ENCODE measurements at places on chromosomes 1 and 21.
A peak's percentile ranks its signal among the peaks of the same experiment; 100 is the strongest.

DNA sequence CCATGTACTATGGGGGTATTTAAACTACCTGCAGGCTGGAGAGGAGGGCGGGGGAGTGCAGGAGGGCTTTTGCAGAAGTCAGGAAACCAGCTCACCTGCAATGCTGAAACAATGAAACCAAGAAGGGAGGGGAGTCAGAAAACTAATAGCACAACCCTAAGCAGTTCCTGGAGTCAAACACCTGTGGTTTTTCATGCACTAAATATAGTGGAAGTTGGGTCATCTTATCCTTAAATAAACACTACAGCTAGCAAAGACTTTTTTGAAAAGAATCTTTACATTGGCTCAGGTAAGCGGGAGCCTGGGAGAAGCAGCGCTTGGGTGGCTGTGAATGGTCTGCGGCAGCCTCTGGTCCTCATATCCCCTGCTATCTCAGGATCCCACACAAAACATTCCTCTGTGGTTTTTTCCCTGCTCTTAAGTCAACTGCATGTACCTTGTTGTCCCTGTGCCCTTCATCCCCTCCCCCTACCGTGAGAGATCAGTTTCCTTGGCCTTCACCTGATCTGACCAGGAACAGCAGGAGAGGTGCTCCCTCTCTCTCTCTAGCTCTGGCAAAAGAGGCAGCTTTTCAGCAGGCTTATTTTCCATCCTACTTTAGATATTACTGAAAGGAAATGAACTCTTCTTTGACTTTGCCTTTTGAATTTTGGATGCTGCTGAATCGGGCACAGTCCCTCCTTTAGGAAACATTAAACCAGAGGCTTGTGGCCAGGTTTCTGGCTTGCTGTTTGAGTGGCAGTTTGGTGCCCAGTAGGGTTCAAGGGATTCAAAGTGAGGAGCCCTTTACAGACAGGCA lies 26.6 kb downstream of the TENT5C start:
- DNase-seq: no peak

DNA sequence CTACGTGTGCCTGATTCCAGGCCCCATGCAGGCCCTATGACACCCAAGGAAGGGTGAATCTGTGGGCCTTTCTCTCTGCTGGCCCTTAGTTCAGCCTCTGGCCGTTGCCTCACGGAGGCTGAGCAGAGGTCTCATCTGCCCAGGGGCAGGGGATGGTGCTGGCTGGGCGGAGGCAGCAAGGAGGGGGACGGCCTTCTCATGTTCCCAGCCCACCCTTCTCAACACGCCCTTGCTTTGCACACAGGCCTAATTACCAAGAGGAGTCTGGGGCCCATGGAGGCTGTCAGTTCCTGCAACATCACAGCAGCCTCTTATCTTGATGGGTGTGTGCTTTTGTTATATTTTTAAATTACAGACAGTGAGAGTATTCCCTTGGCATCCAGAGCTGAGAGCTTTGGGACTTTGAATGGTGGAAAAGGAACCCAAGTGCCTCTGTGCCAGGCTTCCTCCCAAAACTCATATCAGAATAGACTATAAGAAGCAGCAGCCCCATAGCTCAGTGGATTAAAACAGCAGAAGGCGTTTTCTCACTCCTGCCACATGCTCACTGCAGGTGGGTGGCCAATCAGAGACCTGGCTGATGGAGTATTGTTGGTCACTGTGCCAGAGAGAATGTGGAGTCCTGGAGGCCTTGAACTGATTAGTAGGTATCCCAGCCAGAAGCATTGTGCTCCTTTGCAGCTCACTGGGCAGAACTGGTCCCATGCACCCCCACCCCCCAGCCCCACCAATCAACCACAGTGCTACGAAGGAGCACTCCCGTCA lies 164.9 kb downstream of the CAMTA1 start:
- DNase-seq: no peak

- DNase-seq: no peak
Measured at GRCh38 chr1:151978922-151979321, 14.7 kb downstream of the S100A10 start.

- DNase-seq: no peak
Measured at GRCh38 chr1:60044881-60045280, 28.7 kb downstream of the C1orf87 start.

- no peak for DNase-seq
Measured at GRCh38 chr1:180909005-180909414, 3.7 kb upstream of the KIAA1614 start.

DNA sequence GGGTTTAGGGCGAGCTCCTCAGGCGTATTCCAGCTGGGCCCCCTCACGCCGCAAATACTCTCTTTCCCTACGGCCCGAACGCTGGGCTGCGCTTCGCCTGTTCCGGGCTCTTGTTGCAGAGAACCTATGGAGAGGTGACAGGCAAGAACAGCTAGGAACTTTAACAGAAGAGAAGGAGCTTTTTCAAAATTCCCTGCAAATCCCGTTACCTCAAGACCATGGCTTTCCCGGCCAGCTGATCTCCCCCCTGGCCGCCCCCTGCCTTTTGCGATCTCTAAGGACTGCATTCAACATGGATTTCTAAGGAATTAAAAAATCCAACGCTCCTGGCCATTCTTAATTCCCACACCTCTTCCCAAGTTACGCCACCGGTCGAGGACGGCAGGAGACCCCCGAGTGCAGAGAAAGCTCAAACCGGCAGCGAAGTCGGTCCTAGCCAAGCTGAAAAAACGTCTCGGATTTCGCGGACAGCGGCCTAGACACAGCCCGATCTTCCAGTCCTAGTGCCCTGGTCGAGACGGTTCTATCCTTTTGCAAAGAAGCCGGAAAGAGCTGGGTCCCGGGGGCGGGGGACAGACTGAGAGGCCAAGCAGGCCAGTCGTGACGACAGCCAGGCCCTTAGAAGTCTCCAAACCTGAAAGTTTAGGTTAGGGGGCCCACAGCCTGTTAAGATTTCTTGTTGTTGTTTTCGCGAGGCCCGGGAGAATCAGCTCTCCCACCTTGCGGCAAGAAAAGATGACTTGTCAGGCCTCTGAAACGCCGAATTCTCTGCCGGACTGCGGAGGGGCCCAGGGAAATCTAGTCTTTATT lies 1.1 kb upstream of the TBX15 start:
- peak; percentile 73 for DNase-seq

- no peak for DNase-seq
Measured at GRCh38 chr1:237873487-237874211, 17.1 kb downstream of the ZP4 start.

- DNase-seq: no peak
Measured at GRCh38 chr1:27979151-27979858, 19.5 kb downstream of the XKR8 start.

DNA sequence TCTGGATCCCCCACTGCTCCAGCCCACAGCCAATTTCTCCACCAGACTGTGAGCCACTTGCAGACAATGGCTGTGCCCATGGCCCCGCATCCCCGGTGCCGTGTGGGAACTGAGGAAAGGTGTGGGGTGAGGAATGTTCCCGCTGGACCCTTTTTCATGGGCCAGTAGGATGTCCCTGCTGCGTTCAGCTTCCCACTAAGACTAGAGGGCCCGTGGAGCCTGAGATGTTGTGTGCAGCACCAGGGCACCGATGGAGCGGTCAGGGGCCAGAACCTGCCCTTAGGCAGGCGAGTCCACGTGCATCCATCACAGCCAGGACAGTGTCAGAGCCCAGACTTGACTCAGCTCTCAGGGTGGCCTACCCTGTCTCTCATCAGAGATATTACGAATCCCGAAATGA lies 105.7 kb upstream of the COL6A1 start:
- DNase-seq: no peak

DNA sequence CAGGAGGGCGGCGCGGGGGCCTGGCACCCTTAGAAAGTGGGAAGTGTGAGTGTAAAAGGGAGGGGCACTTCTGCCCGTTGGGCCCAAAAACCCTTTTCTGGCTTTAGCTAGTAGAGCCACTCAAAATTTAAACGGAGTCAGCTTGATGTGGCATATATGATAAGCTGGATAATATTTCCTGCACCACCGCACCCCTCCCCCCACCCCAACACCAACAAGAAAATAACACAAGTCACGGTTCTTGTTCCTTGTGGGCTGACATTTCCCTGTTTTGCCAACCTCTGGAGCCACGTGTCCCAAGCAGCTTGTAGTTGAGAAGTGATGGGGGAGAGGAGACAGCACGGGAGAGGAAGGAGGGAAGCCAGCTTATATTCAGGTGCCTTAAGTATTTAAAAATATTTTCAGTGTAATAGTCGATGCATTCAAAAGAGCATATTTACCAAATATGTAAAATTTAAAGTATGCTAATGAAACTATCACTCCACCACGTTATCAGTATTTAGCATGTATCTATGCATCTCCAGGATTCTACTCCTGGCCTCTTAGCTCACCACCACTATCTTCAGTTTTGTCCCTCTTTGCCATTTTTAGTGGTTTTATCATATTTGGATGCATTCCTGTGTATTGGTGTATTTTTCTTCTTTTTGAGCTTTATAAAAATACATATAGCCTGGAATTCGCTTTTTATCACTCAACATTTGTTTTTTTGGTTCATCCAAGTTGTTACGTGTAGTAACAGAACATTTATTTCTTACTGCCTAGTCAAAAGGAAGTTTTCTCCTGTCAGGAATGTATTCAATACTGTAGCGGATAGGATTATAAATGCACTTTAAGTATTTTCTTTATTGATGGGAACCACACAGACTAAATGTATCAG lies 773 bp upstream of the DDX59 start:
- DNase-seq: no peak

- no peak for DNase-seq
Measured at GRCh38 chr1:194809215-194809614, 1622.8 kb upstream of the B3GALT2 start.

GRCh38 chr1:61790837-61791236 lies 48.6 kb downstream of the PATJ start:
- DNase-seq: no peak

- no peak for DNase-seq
Measured at GRCh38 chr1:213186168-213186567, 135.1 kb downstream of the RPS6KC1 start.

- DNase-seq: no peak
Measured at GRCh38 chr1:115013792-115014191, 15.8 kb upstream of the TSHB start.

GRCh38 chr1:183273300-183273699 lies 87.2 kb downstream of the LAMC2 start:
- no peak for DNase-seq

DNA sequence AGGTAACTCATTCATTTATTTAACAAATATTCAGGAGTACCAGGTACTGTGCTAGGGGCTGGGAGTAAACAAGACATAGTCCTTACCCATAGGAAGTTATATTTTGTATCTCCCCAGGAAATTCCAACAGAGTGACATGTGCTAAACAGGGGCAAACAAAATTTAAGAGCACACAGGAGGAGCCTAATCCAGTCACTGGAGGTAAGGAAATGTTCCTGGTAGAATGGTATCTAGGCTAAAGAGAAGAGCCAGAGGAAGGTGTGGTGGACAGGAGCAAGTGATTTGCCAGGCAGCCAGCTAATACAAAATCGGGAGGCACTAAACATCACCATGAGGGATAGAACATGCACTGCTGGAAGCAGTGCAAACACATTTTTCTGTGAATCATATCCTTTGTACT lies 10.4 kb downstream of the TEX38 start:
- DNase-seq: no peak

All from femur (tissue), 1 donor.